Thymus (tissue), 14 donors: ENCODE measurements at places on chromosomes 16 and 17.

DNA sequence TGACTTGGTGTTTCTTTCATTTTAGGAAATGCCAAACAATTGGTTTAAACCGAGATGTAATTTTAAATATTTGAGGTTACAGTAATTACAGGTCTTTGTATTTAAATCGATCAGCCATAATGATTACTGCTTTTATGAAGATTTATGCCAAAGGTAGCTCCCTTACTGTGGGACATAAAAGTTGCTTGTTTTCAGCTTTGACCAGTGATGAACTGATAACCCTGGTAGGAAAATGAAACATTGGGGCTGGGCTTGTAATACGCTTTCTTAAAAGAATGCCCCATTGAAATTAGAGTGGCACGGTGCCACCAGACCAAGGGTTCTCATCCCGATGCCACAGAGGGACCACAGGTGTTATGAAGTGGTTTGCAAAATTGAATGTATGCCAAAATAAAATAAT is 7.3 kb downstream of the TNRC6A start:
- no peak overlapping the region for H3K27ac ChIP-seq
- peaks cover 5% of the 10 kb centered on the region for H3K4me1 ChIP-seq
- DNase-seq: no peak
- no peak overlapping the region for H3K4me3 ChIP-seq

GRCh38 chr17:81991684-81992305 is 14.4 kb downstream of the ASPSCR1 start:
- no peaks in the 10 kb centered on the region for H3K27me3 ChIP-seq
- peaks cover 17% of the 10 kb centered on the region for H3K4me1 ChIP-seq
- peaks cover 11% of the 10 kb centered on the region for H3K36me3 ChIP-seq
- no peak for DNase-seq

DNA sequence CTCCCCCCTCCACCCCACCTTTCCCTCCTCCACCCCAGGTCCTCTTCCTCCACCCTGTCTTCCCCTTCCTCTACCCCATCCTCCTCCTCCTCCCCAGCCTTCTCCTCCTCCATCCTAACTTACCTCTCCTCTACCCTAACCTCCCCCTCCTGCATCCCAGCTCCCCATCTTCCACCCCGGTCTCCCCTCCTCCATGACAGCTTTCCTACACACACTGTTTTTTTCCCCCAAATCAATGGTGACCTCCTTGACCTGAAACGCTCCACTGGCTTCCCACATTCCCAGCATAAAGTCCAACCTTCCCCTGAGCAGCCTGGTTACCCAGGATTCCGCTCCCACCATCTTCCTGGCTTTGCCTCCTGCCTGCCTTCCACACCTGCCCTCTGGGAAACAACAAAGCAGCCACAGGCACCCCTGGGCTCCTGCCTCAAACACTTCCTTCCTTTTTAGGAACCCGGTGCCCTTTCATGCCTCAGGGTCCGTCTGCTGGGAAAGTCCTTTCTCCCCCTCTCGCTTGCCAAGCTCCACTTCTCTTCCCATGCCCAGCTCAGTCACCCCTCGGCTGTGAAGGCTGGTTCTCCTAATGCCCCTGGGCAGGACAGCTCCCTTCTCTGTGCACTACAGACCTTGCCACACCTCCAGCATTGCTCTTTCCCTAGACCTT is 2.1 kb downstream of the RGS9 start:
- peaks cover 35% of the 10 kb centered on the region for H3K4me1 ChIP-seq
- H3K36me3 ChIP-seq: no peaks in the 10 kb centered on the region
- no peak overlapping the region for H3K4me3 ChIP-seq
- H3K27ac ChIP-seq: no peak overlapping the region
- H3K27me3 ChIP-seq: no peaks in the 10 kb centered on the region

GRCh38 chr16:10994571-10994970 is 50.2 kb downstream of the CLEC16A start:
- DNase-seq: no peak
- peaks cover 25% of the 10 kb centered on the region for H3K4me1 ChIP-seq
- no peak overlapping the region for H3K27ac ChIP-seq
- no peaks in the 10 kb centered on the region for H3K27me3 ChIP-seq
